ENCODE measurements at places on chromosomes 16 and 17. TPM values are rescaled to one million over a fixed set of nuclear protein-coding genes. Genes with fewer than 3 reads are reported as not detected.

TK1 gene
- 174 TPM for polyA plus RNA-seq

BPTF gene
- 41.0 TPM for polyA plus RNA-seq

MEIOC gene
- polyA plus RNA-seq: 0.19 TPM

PYDC1 gene
- not detected for polyA plus RNA-seq

GRCh38 chr16:68700831-68701230, 36.3 kb upstream of the CDH1 start:
- no peak for DNase-seq

- DNase-seq: no peak
Measured at GRCh38 chr17:59626756-59627155, 7.1 kb downstream of the CLTC start.

DNA sequence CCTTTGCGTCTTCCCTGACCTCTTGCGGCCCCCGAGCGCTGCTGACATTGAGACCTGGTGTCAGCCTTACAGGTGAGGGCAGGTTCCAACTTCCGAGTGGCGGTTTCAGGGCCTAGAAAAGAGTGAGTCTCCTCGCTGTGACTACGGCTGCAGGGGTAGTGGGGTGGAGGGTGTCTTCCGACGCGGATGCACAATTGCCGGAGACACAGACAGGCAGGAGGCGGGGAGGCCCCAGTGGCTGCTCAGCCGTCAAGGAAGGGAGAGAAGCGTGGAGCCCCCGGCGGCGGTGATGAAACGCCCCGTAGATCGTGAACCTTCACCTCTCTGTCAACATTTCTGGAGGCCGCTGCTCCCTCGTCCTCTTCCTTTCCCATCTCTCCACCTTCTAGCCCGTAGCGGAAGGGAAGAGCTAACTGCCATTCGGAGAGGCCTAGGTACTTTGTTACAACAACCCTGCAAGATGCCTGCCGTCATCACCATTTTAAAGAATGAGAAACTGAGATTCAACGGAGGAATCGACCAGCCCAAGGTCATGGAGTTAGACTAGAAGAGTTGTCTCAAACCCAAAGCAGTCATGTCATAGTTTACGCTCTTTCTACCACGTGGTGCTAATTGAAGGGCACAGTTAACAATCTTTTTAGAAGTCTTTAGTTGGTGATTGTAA, 485 bp downstream of the DNAJA3 start:
- no peak for DNase-seq

Data from endothelial cell of umbilical vein (primary cell).